Fibroblast of skin of left biceps (primary cell): ENCODE measurements at places on chromosomes 1 and 21.
A peak's percentile ranks its signal among the peaks of the same experiment; 100 is the strongest.

GRCh38 chr1:6695868-6696267 is 5.7 kb downstream of the DNAJC11 start:
- DNase-seq, result no peak

DNA sequence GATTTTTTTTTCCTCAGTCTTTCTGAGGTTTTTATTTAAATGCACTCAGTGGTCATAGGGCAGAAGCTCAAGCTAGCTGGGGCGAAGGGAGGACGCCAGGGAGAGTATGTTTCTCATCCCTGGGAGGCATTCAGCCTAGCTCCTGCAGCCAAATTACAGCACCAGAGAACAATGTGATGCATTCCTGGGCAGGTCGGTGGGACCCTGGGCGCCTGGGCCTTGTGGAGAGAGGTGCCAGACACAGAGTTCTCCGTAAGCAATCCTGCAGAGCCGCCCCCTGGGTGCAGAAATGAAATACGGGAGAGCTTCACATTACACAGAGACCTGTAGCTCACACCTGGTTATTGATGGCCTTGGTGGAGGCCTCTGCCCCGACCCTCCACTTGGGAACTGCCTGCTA is 15.5 kb downstream of the WNT2B start:
- DNase-seq, result peak; percentile 42

- DNase-seq, result peak; percentile 53
These were observed 113.0 kb downstream of the WDR3 start for GRCh38 chr1:118042501-118042900.

DNA sequence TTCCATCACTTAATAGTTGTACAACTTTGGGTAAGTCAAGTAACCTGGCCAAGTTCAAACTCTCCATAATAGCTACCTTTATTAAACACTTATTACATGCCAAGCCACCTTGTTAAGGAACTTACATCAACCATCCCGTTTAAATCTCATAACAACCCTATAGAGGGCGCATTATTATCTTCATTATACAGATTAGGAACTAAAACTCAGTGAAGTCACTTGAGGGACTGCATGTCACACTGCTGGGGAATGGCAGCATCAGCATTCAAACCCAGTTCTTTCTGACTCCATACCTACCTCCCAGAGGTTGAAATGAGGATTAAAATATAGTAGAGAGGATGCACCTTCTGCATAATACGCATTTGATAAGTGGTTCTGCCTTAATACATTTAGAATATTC is 47.1 kb upstream of the PLA2G2C start:
- no peak for DNase-seq

GRCh38 chr1:195878478-195878877 is 729.8 kb downstream of the KCNT2 start:
- DNase-seq, result no peak

GRCh38 chr1:156126043-156126629 is 11.6 kb downstream of the LMNA start:
- DNase-seq, result peak; percentile 88

DNA sequence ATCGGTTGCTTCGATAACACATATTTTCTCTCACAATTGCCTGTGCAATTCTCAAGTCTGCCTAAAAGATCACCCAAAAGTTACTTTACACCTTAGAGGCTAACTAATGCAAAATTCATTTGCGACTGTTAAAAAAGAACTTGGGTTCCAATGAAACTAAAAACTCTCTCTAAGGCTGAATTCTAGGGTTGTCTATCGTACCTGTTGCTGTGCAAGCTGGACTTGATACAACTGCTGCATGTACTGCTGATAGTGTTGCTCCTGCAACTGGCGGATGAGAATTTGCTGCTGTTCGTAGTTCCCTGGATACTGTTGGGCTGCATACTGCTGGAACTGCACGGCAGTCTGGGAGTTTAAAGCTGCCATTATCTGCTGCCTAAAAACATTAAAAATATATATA is 27.6 kb downstream of the ACBD3 start:
- no peak for DNase-seq
